ENCODE measurements at places on chromosomes 2 and 18.
A peak's percentile ranks its signal among the peaks of the same experiment; 100 is the strongest.

GRCh38 chr2:137677466-137677865, 286.8 kb upstream of the HNMT start:
- DNase-seq, result no peak

- peak; percentile 12 for DNase-seq
Observed at GRCh38 chr2:109436610-109437225, 177.0 kb downstream of the SEPTIN10 start.

GRCh38 chr2:146366276-146366675, 1478.6 kb upstream of the ACVR2A start:
- DNase-seq, result no peak

DNA sequence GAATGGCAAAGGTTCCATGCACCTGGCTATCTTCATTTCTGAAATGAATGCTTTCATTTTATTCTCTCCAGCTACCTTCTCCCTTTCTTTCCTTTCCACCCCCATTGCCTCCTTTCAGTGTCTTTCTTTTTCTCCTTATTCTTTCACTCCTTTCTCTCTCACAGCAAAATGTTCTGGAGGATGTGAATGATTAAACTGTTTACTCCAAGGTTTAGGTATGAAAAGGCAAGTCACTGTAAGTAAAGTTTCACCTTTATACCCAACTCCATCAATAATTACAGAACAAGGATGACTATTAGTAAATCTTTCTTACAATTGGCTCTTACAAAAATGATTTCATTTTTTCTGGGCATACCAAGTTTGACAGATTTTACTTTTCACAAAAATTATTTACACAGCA, 4.3 kb downstream of the PAX8 start:
- no peak for DNase-seq

DNA sequence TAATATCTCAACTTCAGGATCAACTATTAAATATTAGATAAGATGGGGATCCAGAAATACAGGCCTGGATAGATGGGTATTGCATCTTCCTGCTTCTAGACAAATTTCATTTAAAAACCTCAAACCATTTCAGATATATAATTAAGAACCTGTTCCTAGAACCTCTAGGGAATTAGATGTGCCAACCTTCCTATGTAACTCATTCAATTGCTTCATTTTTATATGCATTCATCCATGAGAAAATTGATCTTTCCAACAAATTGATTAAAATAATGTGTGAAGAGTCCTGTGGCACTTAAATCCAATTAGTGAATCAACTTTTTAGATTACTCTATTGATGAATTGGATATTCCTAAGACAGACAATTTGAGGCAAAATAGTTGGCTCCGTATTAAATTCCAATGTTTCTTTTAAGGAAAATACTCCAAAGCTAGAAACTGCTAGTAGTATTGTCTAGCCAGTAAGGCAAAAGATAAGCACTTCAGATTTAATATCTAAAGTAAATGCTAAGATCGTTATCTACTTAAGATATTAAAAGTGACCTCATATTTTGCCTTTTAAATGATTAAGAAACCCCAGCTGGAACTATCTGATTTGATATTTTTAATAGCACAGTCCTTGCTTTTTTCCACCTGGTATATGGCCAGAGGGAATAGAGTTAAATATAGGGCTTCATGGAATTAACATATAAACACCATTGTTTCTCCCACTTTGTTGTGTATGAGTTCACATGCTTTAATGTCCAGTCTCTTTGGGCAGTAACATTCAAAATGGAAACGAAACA, 35.8 kb downstream of the DARS1 start:
- DNase-seq, result no peak

- no peak for DNase-seq
Observed at GRCh38 chr2:177806025-177806424, 266.6 kb downstream of the PDE11A start.

DNA sequence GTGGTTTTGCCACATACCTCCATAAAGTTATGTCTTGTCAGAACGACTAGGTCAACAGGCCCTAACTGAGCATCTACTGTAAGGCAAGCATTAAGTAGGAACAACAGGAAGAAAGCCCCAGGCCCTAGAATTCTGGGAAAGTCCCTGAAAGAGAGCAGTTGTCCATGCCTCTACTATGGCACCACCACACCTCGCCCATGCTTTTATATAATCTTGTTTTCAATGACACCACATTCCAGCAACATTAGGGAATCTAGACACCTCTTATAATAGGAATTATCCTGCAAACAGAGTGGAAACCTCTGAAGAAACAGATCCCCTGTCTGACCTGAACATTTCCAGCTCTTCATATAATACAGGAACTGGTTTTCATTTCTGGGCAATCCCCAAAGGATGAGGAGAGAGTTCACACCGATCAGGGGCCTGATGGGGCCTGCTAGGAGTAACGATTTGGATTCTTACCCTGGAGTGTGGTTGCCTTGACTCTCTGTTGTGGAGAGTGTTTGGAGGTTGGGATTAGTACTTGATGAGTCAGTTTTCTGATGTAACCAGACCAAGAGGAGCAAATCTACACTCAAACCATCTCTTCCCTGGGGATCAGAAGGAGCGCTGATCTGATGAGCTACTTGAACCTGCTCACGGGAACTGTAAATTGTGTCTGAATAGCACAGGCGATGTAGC, 31.9 kb upstream of the CEP68 start:
- no peak for DNase-seq

- DNase-seq, result no peak
Observed at GRCh38 chr2:17628349-17629261, 88.1 kb downstream of the VSNL1 start.

- no peak for DNase-seq
Observed at GRCh38 chr2:161976917-161977316, 97.1 kb downstream of the DPP4 start.

DNA sequence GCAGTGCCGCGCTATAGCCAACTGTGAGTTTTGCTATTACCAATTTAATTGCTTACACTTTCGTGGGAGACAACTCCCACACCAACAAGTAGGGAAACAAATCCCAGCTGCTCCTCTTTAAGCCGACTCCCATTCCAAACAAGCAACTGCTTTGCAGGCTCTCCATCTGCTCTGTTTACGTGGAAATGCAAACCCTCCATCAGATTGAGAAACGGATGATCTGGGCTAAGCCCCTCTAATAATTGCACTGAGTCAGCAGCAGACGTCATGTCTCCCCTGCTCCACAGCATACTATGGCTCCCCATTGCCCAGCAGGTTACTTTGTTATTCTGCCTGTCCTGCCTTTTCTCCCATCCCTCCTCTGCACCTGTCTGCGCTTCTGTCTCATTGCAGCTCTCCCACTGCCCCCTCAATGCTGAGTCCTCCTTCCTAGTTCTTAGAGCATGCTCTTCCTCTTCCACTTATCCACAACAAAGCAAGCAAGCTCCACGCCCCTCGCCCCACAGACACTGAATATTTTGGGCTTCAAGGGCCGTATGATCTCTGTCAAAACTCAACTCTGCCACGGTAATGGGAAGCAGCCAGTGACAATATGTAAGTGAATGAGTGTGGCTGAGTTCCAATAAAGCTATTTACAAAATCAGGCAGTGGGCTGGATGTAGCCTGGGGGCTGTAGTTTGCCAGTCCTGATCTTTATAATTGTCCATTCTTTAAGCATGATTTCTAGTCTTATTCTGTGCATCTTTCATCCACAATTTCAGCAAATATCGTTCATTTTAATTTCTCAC, 39.5 kb upstream of the ARL4C start:
- DNase-seq, result peak; percentile 63

GRCh38 chr2:230905448-230906421, 19.3 kb downstream of the GPR55 start:
- no peak for DNase-seq

DNA sequence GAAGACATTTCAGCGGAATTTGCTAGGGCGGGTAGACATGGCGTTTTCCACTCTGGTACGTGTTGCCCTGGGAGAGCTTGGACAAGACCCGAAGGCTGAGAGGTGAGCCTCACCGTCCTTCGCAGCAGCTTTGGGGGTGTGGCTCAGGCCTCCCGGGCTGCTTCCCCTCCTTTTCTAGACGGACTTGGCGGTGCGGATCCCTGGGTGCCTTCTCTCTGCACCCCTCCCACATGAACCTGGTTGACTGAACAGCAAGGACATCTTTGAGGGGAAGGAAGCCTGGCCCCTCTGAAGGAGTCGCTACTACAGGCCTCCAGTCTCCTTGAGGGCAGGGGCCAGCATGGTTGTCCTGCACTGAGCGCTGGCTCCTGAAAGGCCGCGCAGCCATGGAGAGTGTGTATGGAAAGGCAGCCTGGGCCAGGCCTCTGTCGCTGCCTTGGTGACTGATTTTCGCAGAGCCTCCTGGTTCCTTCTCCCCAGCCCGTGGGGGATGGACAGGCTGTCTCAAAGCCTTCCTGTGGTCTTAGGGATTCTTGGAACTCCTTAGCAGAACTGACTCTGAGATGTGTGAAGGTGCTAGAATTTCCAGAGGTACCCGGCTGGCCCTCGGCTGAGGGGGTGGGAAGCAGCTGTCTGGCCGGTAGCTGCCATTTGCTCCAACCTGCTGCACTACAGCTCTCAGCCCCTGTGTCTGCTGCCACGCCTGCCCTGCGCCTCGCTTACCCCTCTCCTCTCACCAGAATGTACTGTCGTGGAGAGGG, 9.9 kb downstream of the CNNM4 start:
- no peak for DNase-seq

DNA sequence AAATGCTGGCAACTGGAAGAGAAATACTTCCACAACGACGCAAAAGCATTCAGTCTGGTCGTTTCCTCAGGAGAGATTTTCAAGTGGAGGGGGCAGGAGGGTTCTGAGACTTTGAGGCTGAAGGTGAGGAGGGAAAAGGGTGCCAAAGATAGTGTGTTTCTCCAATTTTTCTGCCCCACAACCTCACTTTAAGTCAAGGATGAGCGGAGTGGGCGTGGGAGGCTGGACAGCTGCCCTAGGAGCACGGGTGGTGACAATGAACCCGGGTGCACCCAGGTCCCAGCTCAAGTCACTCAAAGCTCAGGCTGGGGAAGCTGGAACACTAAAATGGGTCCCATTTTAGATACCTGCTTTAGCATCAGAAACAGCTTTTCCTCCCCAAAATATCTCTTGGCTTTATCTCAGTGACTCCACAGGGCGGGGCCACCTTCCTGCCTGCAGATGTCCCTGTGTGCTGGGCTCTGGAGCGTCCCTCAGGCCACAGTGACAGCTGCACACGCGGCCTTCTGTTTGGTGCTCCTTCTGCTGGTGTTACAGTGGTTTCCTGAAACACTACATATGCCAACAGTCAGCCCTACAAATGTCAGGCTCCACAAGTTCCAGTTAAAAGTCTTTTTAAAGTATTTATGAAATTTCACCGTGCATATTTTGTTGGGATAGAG, 1.4 kb upstream of the MBP start:
- peak; percentile 13 for DNase-seq

GRCh38 chr2:182181381-182181780, 195.7 kb downstream of the PPP1R1C start:
- no peak for DNase-seq

- DNase-seq, result no peak
Observed at GRCh38 chr2:120932472-120932871, 196.8 kb downstream of the GLI2 start.

DNA sequence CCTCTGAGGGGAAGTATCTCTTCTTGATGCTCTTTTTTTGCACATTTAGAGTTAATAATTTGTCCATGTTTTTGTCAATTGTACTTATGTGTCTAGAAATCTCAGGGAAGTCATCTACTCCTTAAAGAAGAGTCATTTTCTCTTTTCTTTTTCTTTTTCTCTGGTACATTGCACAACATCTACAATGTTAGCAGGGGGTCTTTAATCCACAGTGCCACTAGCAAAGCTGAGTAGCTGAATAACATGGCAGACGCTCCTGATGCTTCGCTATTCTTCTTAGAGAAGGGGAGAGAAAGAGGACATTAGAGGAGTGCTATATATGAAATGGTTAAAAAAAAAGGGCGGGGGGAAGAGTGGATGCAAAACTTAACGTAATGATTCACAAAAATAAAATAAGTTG, 399.6 kb upstream of the CWC22 start:
- DNase-seq, result no peak

GRCh38 chr2:240457223-240458043, 22.0 kb downstream of the GPC1 start:
- DNase-seq, result no peak

GRCh38 chr18:58091099-58091611, 47.1 kb downstream of the NEDD4L start:
- DNase-seq, result peak; percentile 48

GRCh38 chr2:127422559-127423477, 4.6 kb downstream of the PROC start:
- peak; percentile 47 for DNase-seq

DNA sequence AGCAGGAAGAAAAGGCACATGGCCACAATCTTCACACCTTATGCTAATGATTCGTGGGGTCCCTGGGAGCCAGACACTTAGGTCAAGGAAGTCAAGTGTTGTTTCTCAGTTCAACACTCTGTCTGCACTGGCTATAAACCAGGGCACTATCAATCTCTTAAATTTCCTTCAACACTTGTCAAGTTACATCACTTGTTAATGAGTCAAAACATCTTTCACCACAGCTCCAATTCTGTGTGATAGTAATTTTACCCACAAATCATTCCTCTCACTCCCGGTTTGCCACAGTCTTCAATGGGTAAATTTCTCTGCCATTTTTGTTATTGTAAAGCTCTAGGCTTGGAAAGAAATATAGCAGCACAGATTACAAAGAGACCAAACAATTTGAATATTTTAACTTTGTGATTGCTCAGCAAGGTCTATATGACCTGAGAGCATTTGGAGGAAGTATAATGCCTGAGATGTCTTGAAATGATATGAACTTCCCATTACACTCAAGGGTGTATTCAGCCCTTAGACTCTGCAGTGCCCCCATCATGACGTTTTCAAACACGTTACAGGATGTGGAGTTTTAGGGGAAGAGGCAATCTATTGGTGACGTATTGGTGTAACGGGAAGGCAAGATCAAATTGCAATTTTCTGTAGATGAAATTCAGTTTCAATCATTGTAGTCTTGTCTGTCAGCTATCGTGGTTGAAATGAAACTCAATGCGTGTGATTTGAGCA, 78.7 kb downstream of the ICOS start:
- no peak for DNase-seq

DNA sequence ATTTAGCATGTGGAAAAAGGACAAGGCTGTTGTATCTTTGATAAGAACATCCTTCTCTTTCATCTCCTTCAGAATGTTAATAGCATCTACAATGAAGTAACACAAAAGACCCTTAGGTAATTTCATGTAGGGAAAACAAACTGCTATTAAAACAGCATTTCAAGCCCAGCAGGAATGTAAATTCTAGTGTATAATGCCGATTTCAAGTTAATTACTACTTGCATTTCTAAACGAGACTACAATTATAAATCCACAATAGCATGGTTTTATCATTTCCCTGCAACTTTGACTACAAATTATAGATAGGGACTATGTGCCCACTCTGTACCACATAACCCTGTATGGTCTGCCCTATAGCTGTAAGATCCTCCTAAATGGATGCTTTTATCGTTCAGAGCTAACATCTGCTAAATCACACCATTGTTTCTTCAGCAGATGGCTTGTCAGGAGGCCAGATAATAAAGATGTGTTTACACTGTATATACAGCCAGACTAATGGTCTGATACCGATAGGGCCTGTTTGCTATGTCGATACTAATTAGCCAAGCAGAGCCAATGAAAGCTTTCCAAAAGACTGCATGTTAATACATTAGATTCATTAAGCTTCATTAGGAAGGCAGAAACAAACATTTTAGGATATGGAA, 51.9 kb downstream of the LRPPRC start:
- peak; percentile 82 for DNase-seq

GRCh38 chr18:27789406-27789805, 387.5 kb downstream of the CDH2 start:
- no peak for DNase-seq

GRCh38 chr2:16293398-16293797, 353.0 kb downstream of the MYCN start:
- no peak for DNase-seq

Data from COR-L47 (cell line).